IMR-90 (cell line): ENCODE measurements at places on chromosomes 6 and 20.

- DNase-seq, result no peak
Observed at GRCh38 chr6:167093406-167093921, 29.4 kb upstream of the CCR6 start.

GRCh38 chr20:17482536-17482935, 48.6 kb downstream of the BFSP1 start:
- no peak for DNase-seq

- DNase-seq, result no peak
Observed at GRCh38 chr6:159904497-159904911, 13.7 kb downstream of the MAS1 start.

DNA sequence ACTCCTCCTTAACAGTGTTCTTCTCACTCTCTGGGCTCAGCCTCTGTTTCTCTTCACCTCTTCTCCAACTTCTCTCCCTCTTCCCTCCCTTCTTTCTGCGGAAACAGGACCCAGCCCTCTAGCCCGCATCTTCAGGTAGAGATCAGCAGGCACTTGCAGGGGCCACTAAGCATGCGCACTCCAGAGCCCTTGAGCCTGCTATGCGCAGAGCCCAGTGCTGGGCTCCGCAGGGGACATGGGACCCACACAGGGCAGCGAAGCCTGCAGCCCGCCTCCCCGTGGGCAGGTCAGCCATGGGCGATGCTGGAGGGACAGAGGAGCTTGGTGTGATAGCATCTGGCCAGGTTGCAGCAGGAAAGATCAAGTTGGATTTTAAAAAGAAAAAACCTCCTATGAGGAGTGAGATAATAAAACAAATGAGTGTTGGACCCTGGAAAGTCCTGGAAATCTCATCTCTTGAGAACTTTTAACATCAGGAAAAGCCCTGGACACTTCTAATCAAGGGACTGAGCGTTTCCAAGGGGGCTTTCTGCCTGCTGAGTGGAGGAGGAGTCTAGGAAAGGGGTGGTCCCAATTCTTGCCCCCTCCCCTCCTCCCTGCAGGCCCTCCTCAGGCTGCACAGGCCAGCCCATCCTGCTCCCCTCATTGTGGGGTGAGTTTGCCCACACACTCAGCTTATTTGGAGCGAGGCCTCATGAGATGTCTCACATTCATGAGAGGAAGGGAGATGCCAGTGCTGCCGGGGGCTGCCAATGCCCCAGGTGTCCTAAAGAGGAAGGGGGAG, 71.9 kb downstream of the MDGA1 start:
- DNase-seq, result no peak
